Testis (tissue), 5 donors: ENCODE measurements at places on chromosomes 7 and 10. TPM values are rescaled to one million over a fixed set of nuclear protein-coding genes. Genes with fewer than 3 reads are reported as not detected.

Gene DLX6
- total RNA-seq, result 7.3 TPM

- no peak for DNase-seq
Measured at GRCh38 chr7:52450816-52451215, 584.6 kb upstream of the POM121L12 start.

GRCh38 chr10:10205906-10206305 lies 811.8 kb upstream of the CELF2 start:
- no peak for DNase-seq

- peak; percentile 78 for DNase-seq
Measured at GRCh38 chr10:23343591-23344240, 881 bp downstream of the C10orf67 start.
